ENCODE measurements at places on chromosomes 5 and 9. TPM values are rescaled to one million over a fixed set of nuclear protein-coding genes. Genes with fewer than 3 reads are reported as not detected.

KIF27 gene
- 13.2 TPM for total RNA-seq

ENTPD8 gene
- 1.4 TPM for total RNA-seq

RGMB gene
- total RNA-seq: 11.8 TPM

ALDH1B1 gene
- total RNA-seq: 19.7 TPM

SLC6A3 gene
- 0.04 TPM for total RNA-seq

CDH9 gene
- 1.2 TPM for total RNA-seq

GRCh38 chr5:62257020-62257367 is 49.0 kb upstream of the KIF2A start:
- peaks cover 11% of the 10 kb centered on the region for H3K4me1 ChIP-seq
- DNase-seq: no peak
- H3K36me3 ChIP-seq: no peaks in the 10 kb centered on the region

DNA sequence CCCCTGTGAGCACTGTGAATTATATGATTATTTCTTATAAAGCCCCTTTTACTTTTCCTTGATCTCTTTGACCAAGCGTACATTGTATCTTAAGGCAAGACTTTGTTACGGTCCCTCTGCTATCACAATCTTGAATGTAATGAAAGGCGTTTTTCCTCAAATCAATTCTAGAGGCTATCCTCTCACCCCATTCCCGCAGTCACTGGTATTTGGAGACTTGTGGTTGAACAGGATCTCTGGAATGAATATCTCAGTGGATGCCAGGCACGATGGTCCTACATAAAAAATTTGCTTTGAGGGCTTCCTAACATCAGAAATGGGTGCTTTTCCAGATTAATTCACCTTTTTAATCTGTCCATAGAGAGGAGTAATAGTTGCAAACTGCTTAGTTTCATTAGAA is 151.4 kb upstream of the PAPPA start:
- no peaks in the 10 kb centered on the region for H3K27me3 ChIP-seq
- H3K4me3 ChIP-seq: no peak overlapping the region
- no peak overlapping the region for H3K27ac ChIP-seq
- no peak for DNase-seq

- H3K36me3 ChIP-seq: peaks cover 7% of the 10 kb centered on the region
- peaks cover 45% of the 10 kb centered on the region for H3K4me1 ChIP-seq
- DNase-seq: no peak
- no peak overlapping the region for H3K27ac ChIP-seq
These were observed 202.9 kb downstream of the AOPEP start for GRCh38 chr9:94929369-94929756.

GRCh38 chr9:5510989-5511388 is 658 bp downstream of the PDCD1LG2 start:
- H3K36me3 ChIP-seq: no peaks in the 10 kb centered on the region
- no peak overlapping the region for H3K4me3 ChIP-seq
- no peaks in the 10 kb centered on the region for H3K4me1 ChIP-seq
- H3K27ac ChIP-seq: no peak overlapping the region

DNA sequence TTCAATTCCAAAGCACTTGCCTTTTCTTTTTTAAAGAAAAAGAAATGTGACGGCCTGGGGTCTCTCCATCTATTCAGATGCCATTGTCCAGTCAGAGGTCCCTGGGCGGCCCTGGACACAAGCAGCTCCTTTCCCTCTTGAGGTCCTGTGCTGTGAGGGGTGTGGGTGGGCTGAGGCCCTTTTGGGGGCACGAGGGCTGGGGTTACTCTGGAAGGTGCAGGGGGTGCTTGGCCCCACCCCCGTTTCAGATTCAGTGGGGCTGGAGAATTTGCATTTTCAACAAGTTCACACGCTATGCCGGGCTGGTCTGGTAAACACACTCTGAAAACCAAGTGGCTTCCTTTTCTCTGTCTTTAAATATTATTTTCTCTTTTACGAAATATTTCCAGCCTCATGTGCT is 91.4 kb upstream of the PHYKPL start:
- H3K36me3 ChIP-seq: no peaks in the 10 kb centered on the region
- no peak overlapping the region for H3K27ac ChIP-seq
- H3K4me1 ChIP-seq: peaks cover 26% of the 10 kb centered on the region
- no peak overlapping the region for H3K4me3 ChIP-seq
- no peak for DNase-seq

DNA sequence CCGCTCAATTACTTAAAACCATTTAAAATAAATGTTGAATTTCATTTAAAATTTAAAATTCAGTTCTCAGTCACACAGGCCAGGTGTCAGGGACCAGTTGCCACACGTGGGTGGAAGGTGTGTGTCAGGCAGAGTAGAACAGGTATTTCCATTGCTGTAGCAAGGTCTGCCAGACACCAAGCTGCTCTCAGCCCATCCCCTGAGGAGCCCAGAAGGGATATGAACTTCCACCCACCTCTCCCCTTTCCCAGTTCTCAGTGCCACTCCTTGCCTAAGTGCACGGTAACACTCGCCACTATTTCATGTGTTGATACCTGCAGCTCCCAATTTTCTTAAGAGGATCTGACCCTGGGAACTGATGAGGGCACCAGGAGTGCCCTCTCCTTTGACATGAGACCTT is 12.7 kb downstream of the SYK start:
- no peak overlapping the region for H3K4me3 ChIP-seq
- H3K27me3 ChIP-seq: peaks cover 4% of the 10 kb centered on the region
- no peaks in the 10 kb centered on the region for H3K36me3 ChIP-seq
- H3K4me1 ChIP-seq: peaks cover 11% of the 10 kb centered on the region

DNA sequence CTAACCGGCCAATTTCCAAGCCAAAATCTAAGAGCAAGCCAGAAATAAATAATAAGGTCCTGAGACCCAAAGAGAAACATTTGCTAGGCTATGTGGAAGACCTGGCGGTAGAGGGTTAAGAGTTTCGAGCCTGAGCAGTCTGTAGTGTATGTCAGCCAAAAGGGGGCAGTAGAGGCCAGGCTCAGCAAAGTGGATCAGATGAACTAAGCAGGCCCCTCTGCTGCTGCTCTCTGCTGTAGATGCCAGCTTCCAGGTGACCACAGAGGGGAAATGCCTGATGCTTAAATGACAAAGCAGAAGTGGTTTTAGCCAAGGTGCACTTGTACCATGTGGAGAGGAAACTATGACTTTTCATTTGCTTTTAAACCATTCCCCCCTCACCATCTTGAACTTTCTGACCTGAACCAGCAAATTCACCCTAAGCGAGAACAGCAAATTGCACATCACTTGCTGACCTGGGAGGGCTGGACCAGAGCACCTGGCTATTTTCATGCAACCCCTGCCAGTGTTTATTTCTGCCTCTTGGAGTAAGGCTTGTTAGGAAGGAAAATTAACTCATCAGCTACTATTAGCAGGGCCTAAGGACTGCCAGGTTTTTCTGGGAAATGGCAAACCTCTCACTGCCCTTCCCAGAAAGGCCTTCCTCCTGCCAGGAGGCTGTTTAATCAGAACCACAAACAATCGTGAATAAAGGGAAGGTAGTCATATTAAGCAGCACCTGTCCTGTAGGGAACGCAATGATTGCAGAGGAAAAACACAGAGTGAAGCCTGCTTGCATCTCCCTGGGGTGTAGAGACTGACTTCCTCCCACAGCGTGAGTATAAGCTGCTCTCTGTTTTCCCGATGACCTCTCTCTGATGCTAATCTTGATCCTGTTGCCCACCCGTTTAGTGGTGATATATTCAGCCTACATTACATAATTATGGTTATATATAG is 818.2 kb downstream of the TLR4 start:
- H3K27ac ChIP-seq: no peak overlapping the region
- no peak for DNase-seq
- H3K4me3 ChIP-seq: no peak overlapping the region
- no peaks in the 10 kb centered on the region for H3K4me1 ChIP-seq
- no peaks in the 10 kb centered on the region for H3K36me3 ChIP-seq

- H3K27ac ChIP-seq: no peak overlapping the region
- H3K4me1 ChIP-seq: no peaks in the 10 kb centered on the region
- no peaks in the 10 kb centered on the region for H3K36me3 ChIP-seq
These were observed 13.0 kb upstream of the TTC1 start for GRCh38 chr5:159995907-159996306.
